Activated naive CD4-positive, alpha-beta T cell treated with anti-CD3 and anti-CD28 coated beads for 36 hours (primary cell): ENCODE measurements at places on chromosomes 6 and 20. TPM values are rescaled to one million over a fixed set of nuclear protein-coding genes. Genes with fewer than 3 reads are reported as not detected.

SLC17A1 gene
- total RNA-seq = not detected

SULF2 gene
- total RNA-seq = 0.96 TPM

PARD6B gene
- 3.3 TPM for total RNA-seq

DNA sequence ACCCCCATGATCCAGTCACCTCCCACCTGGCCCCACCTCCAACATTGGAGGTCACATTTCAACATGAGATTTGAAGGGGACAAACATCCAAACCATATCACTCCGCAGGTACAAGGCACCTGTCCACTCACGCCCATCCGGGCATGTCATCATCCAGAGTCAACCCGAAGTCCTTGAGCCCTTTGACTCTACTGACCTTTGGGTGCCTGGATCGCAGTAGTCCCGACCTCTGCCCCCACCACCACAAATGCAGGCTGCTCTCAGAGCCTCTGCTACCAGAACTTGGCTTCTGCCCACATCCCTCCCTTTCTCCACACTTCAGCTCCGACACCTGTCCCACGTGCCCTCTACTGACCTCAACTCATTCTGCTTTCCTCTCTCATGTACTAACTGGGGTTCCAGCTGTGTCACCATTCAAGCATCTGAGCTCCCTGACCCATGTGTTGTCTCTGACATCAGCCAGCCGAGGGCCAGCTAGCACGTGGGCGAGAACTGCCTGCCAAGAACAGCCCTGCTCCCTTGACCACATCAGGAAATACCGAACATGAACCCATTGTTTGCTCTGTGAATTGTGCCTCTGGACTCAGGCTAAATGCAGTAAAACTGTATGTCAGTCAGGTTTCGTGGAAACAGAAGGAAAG, 498.3 kb upstream of the SULF2 start:
- no peak overlapping the region for H3K4me3 ChIP-seq
- no peak for DNase-seq
- no peaks in the 10 kb centered on the region for H3K36me3 ChIP-seq
- no peaks in the 10 kb centered on the region for H3K27me3 ChIP-seq

GRCh38 chr6:166514196-166514595, 72.3 kb downstream of the RAMACL start:
- H3K4me3 ChIP-seq = no peak overlapping the region
- H3K27me3 ChIP-seq = no peaks in the 10 kb centered on the region
- DNase-seq = no peak
- peaks cover 4% of the 10 kb centered on the region for H3K36me3 ChIP-seq
- H3K4me1 ChIP-seq = peaks cover 11% of the 10 kb centered on the region

- H3K36me3 ChIP-seq = no peaks in the 10 kb centered on the region
- peaks cover 45% of the 10 kb centered on the region for H3K4me1 ChIP-seq
- no peaks in the 10 kb centered on the region for H3K27me3 ChIP-seq
- DNase-seq = no peak
These were observed 105.2 kb upstream of the CARMIL1 start for GRCh38 chr6:25173951-25174474.

- no peak for DNase-seq
- H3K4me3 ChIP-seq = peak overlapping the region; percentile 80
- no peaks in the 10 kb centered on the region for H3K27me3 ChIP-seq
- peaks cover 5% of the 10 kb centered on the region for H3K36me3 ChIP-seq
- peak overlapping the region; percentile 39 for H3K27ac ChIP-seq
- peaks cover 73% of the 10 kb centered on the region for H3K4me1 ChIP-seq
These were observed 95.6 kb downstream of the SCML4 start for GRCh38 chr6:107728564-107728897.

DNA sequence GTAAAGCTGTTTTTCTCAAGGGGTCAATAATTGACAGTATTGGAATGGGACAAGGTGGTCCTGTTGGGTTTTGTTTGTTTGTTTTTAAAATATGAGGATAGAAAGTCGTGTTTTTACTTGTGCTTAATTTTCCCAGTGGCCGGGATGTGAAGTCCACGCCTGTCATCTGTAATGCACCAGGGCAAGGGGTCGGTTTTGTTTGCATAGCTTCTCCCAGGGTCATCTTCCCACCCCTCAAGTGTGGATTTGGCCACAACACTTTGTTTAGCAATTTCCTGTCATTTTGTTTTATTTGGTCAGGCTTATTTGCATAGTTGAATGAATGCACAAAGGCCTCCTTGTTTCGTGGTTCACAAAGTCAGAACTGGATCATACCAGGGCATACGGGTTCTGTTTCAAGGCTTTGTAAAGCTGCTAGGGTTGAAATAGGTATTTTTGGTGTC, 29.8 kb downstream of the SYNJ2 start:
- no peak overlapping the region for H3K4me3 ChIP-seq
- DNase-seq = no peak
- H3K27me3 ChIP-seq = no peaks in the 10 kb centered on the region
- H3K4me1 ChIP-seq = peaks cover 75% of the 10 kb centered on the region
- no peak overlapping the region for H3K27ac ChIP-seq
- peaks cover 20% of the 10 kb centered on the region for H3K36me3 ChIP-seq
